ENCODE measurements at places on chromosomes 4 and X.

DNA sequence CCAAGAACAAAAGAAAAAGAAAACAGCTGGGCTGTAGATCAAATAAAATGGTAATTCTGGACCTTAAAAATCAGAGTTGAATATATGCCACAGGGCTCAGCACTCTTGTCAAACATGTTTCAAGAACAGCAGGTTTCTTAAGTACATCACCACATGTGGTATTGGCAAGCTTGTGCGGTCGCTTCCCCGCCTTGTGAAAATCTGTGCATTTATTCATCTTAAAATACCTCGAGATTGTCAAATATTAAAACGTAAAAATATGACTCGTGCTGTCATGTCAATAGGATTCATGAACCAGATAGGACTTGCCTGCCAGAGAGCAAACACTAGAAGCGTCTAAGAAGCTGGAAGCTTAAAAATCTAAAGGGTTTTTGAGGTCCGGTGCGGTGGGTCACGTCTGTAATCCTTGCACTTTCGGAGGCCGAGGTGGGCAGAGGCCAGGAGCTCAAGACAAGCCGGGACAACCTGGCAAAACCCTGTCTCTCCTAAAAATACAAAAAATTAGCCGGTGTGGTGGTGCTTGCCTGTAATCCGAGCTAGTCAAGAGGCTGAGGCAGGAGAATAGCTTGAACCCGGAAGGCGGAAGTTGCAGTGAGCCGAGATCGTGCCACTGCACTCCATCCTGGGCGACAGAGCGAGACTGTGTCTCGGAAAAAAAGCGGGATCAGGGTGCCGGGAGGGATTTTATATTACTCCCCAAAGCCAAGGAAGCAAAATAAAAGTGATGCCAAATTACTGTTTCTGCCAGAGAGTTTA is 40.2 kb upstream of the TMEM154 start:
- no peak for DNase-seq

GRCh38 chrX:46367491-46367890 is 177.7 kb downstream of the ZNF674 start:
- DNase-seq: no peak

DNA sequence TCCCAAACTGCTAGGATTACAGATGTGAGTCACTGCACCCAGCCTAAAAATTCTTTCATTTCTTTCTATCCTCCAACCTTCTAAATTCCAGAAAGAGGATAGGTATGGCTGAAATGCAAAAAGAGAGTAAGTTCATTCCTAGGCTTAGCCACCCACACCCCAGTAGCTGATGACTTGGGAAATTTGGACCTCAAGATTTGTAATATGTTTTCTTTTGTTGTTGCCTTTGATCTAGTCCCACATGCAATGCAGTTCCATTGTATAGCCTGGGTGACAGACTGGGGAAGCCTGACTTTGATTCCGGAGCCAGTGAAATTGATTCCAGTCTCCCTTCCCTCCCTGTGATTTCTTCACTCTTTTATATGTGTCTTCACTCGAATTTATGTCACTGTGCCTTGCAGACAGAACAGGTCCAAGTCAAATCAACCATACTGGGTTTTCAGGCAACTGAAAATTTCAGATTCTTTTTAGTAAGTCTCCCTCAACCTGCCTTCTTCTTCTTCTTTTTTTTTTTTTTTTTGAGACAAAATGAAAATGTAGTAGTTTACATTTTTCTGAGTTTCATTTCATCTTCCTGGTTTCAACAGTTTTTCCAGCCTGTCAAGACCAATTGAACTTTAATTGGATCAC is 176.2 kb upstream of the RBPJ start:
- no peak for DNase-seq

DNA sequence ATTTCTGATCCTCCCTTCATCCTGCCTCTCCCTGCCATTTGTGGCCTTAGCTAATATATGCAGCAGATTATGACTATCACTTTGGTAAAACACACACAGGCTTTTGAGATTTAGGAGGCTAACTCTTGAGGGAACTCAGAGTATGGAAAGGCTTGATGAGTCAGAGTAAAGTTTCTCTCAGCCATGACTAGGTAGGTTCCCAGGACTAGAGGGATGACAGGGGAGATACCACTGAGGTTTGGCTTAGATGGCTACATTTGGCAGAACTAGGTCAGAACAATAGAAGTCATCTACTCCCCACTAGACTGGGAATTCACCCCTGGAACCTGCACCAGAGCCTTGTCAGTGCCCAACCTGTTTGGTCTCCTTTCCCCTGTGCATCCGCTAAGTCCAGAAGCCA is 585.7 kb downstream of the TLL1 start:
- DNase-seq: no peak

- DNase-seq: no peak
Observed at GRCh38 chrX:72062916-72063315, 68.8 kb downstream of the RTL5 start.

GRCh38 chrX:38664285-38664684 is 102.9 kb downstream of the TSPAN7 start:
- peak; percentile 2 for DNase-seq

DNA sequence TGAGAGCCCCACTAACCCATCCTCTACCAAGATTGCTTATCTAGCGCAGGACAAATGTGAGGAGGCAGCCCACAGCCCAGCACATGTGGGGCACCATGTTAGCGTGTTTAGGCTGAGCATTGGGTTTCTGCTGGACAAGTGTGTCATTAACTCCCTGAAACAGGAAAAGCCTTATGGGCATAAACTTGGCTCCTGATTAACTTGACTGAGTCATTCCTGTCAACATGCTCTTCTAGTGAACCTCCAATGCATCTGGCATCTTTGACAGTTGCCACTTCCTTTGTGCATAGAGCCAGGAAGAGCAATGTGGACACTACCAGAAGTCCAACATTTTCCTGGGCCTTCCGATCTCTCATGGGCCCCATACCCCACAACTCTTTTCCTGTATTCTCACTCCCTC is 2.5 kb downstream of the SPIN2A start:
- no peak for DNase-seq

DNA sequence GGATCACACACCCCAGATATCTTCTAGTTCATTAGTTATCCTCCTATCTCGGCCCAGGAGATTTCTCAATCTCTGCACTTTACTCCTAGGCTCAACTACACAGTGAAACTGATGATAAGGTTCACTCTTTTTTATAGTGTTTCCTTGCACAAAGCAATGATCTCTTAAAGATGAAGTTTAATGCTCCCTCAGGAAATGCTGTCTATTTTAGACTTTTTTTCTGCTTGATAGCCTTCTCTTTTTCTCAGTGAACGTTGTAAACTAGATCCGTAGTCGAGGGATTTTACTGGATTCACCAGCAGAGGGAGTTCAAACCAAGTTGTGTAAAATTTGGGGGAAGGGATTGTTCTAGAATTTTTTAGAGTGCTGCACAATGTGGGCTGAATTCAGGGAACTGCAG is 269.6 kb downstream of the GBA3 start:
- DNase-seq: no peak

DNA sequence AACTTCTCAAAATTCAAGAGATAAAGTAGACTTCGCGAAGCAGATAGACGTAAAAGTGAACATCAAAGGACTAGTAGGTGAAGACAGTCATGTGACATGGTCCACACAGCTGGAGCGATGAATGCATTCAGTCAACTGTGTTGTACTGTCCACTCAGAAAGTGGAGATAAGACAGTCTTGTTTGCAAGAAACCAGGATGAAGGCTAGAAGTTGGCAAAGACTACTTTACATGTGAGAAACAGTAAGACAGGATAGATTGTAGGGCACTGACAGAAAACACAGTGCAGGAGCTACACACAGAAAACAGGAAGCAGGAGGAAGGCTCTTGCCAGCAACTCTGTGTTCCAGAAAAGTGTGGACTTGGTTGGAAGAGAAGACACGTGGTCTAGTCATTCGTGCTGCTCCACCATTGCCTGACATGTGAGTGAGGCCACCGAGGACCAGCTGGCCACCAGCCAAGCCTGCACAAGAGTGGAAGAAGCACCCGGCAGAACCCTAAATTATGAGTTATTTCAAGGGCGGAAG is 78.9 kb downstream of the FAT1 start:
- no peak for DNase-seq

- no peak for DNase-seq
Observed at GRCh38 chr4:21512353-21512752, 436.2 kb downstream of the KCNIP4 start.

- no peak for DNase-seq
Observed at GRCh38 chr4:869776-870175, 43.8 kb upstream of the CPLX1 start.

GRCh38 chr4:91769912-91770311 is 533.9 kb upstream of the GRID2 start:
- no peak for DNase-seq

DNA sequence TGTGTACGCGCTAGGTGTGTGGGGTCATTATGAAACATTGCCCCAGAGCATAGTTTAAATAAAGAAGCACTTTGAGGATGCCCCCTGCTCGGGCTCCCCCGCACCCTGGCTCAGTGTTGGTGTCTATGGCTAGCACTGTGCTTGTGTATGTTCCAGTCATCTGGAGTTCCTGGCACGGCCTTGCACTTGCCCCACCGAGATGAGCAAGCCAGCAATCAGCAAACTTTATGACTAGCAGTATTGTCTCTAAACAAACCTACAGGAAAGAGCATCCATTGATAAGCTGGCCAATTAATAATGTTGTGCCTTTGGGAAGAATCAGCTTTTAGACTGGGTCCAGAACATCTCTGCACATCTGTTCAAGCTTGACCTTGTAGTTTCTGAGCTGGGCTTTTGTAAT is 707 bp upstream of the SHROOM4 start:
- no peak for DNase-seq

DNA sequence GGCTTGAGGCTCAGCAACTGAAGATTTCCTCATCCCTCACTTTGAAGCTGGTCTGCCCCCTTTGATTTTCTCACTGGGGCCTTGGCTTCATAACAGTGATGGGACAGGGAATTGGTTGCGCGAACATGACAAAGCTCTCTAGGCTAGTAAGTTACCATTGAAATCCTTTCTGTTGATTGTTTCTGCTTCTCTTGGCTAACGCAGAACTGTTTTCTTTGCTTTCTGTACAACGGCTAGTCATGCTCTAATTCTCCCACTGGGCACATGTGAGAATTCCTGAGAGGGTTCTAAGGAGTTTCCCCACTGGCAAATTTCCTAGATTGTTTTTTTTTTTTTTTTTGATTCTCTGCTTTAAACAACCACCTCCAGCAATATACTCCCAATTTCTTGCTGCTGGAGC is 738.6 kb downstream of the PCDH7 start:
- DNase-seq: no peak

GRCh38 chrX:106874075-106874474 is 29.1 kb downstream of the RIPPLY1 start:
- no peak for DNase-seq

- no peak for DNase-seq
Observed at GRCh38 chrX:18677161-18677869, 5.4 kb upstream of the RS1 start.

DNA sequence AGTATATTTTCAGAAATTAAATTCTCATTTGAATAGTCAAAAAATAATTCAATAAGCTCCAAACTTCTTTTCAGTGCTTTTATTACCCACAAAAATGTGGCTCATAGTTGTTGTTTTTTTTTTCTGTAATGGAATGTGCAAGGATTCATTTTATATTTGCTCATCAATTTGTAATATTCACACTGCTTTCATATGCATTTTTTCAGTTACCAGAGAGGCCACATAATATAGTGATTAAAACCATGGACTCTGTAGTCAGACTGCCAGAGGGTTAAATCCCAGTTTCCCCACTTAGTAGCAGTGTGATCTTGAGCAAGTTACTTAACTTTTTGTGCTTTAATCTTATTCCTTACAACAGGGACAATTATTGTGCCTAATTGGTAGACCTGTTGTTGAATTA is 64.5 kb downstream of the FAM9B start:
- no peak for DNase-seq

- DNase-seq: no peak
Observed at GRCh38 chr4:143701365-143701764, 890 bp upstream of the FREM3 start.

DNA sequence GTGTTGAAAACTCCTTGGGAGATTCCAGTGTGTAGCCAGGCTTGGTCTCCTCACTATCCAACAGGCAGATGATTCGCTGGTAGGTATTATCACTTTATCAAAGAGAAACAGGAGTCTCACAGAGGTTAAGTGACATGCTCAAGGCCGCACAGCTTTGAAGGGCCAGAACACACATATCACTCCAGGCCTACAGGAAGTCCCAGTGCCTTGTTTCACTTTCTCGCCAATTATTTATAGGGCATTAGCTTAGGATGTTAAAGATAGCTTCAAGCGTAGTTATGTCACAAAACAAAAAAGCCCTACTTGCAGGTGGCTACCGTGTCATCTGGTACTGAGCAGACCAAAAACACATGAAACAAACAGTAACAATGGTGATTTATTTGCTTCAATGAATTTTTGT is 13.2 kb downstream of the ATP8A1 start:
- no peak for DNase-seq

DNA sequence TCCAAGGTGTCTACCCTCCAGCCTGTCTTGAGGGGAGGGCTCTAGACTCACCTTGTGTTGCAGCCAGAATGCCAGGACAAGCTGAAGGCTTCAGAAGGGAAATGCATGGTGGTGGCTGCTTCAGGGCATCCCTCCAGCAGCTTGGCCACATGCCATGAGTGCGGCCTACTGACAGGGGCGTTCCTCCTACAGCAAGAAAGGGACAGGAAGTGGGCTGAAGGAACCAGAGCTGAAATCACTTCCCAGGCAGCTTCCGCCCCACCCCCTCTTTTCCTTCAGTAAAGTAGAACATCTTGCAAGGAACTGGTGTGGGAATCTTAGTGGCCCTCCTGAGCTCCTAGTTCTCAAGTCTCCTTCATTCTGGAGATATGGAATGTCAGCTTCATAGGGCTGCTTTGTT is 167.5 kb upstream of the DGKK start:
- DNase-seq: peak; percentile 6

DNA sequence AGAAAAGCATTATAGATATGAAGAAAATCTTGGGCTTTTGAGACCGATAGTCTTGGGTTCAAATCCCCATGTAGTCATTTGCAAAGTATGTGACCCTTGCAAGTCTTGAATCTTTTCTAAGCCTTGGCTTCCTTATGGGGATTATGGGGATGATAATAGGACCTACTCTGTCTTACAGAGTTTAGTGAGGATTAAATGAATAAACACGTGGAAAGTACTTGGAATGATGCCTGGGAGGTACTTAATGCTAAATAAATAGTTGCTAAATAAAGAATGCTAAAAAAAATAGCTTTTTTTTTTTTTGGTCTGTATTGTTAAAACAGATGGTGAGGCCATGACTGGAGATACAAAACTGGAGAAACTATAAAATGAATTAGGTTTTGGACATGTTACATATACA is 292.7 kb downstream of the GPAT3 start:
- no peak for DNase-seq

DNA sequence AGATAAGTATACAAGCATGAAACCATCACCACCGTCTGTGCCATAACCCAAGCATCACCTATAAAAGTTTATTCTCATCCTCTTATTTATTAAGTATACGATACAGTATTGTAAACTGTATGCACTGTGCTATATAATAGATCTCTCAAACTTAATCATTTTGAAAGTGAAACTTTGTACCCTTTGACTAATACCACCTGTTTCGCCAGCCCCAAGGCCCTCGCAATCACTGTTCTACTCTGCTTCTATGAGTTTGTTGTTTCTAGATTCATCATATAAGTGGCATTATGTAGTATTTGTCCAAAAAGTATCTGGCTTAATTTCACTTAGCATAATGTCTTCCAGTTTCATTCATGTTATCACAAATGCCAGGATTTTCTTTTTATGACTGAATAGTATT is 72.1 kb upstream of the DOCK11 start:
- peak; percentile 15 for DNase-seq
